Right forelimb (tissue), 1 donor: ENCODE measurements at places on chromosomes 4 and X.

DNA sequence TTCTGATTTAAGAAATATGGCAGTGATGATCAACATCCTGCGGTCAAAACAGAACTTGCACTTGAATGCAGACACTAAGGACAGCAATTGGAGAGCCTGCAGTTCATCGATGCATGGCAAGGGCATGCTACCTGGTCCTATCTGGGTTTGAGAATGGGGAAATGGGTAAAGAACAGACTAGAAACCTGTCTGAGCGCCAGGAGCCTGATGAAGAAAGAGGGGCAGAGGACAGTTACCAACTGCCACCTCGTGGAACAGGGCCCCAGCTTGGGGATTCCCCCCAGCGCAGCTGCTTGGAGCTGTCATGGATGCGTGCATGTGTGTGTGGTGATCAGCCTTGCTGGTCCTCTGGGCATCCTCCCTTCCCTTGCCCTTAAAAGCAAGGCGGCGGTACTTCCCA lies 30.2 kb upstream of the NKRF start:
- no peak for DNase-seq

DNA sequence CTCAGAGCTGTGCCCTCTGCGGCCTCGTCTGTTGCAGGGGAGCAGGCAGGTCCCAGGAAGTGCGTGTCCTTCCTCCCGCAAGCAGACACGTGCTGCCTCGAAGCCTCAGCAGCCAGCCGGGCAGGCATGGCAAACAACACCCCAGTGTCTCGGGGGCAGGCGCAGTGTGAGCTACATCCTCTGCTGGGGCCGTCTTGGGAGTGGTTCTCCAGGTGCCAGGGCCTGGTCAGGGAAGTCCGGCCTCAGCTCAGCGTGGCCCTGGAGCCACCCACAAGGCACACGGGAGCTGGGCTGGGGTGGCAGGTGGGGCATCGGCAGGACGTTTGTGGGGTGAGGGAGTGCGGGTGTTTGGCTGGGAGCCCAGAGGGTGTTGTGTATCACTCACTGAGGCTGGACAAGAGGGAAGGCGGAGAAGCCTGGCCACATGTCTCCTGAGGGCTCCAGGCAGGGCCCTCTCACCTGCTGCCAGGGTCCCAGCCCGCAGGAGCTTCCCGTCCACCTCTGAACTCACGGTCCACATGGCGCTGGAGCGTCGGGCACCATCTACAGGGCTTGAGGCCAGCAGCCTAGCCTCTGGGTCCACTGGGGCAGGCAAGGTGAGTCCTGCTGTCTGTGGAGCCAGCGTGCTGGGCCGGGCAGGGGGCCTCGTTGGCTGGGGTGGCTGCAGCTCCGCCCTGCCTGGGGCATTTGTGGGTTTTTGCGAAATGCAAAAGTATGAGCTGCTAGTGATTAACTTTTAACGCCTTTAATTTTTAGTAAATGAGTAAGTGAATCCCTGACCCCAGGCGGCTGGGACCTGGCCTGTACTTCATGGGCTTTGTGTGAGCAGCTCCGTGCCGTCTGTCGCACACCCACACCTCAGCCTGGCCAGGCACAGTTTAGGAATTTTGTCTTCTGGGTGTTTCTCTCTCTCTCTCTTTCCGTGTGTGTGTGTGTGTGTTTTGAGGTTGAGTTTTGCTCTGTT lies 17.3 kb upstream of the UVSSA start:
- DNase-seq: no peak

GRCh38 chr4:82528868-82529267 lies 32.9 kb downstream of the TMEM150C start:
- DNase-seq: no peak

GRCh38 chr4:38623260-38623659 lies 40.7 kb upstream of the KLF3 start:
- DNase-seq: no peak

- no peak for DNase-seq
Observed at GRCh38 chr4:142407596-142407995, 438.5 kb downstream of the INPP4B start.

GRCh38 chr4:174377613-174378012 lies 93.9 kb downstream of the CEP44 start:
- no peak for DNase-seq

GRCh38 chrX:88146577-88146976 lies 600.4 kb upstream of the CPXCR1 start:
- no peak for DNase-seq

DNA sequence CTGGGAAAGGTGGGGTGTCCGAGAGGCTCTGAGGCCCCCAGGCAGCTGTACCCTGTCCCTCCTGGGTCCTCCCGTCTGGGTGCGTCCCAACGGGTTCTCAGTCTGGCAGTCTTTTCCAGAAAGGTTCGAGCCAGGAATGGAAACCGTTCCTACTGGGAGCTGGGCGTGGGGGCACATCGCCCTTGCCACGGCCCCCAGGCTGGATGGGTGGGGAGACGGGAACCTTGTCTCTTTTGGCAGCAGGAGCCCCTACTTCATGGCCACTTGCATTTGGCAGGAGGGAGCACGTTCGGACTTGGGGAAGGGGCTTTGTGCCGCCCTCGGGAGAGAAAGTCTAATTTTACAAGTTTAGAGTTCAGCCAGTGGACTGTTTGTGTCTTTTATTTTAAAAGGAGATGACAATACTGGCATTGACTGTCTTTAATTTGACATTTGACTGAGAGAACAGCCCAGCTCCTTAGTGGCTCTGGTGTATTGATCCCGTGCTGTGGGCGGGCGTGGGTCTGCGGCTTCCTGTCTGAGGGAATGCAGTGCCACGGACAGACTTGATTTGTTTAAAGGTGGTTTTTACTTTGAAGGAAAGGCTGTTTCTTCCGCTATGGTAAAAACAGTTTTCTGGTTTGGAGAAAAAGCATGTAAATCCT lies 95.1 kb downstream of the SORCS2 start:
- DNase-seq: no peak

GRCh38 chr4:73866246-73866645 lies 2.9 kb upstream of the CXCL1 start:
- DNase-seq: no peak

DNA sequence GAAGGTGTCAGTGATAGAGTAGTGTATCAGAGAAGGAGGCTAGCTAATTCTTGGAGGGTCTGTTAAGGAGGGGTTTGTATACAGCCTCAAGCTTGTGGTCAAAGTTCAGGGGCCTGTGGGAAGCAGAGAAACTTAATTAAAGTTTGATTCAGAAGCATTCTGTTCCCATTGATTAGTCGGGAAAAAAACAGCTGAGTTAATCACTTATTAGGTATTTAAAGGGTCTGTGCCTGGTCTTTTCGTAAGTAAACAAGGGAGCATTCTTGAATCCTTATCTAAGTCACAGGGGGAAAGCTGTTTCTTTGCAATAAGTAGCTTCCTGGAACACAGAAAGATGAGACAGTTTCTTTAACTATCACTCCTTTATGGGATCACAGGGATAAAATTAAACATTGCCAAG lies 492.1 kb downstream of the PCDH10 start:
- DNase-seq: no peak

DNA sequence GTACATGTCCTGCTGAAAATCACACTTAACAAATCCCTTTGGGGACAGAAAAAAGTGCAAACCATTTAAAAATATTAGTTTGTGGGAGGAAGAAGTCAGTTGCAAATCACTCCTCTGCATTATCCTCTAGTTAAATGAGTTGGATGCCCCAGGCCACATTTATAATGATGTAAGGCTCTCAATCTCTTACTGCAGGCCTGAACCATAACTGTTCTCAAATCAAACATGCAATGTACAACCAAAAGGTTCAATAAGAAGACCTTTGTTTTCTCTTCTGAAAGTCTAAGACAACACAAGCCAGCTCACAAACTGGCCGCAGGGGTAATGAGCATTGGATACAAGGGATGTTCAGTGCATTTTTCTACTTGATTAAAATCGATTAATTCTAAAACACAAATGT lies 39.7 kb downstream of the IGFBP7 start:
- DNase-seq: no peak
